Melanocyte of skin (primary cell): ENCODE measurements at places on chromosomes 16 and 17. TPM values are rescaled to one million over a fixed set of nuclear protein-coding genes. Genes with fewer than 3 reads are reported as not detected.

The SLC16A6 gene
- total RNA-seq, result 474 and 543 TPM in 2 replicates

The ZNF750 gene
- total RNA-seq, result not detected in 2 replicates

The PAQR4 gene
- 13.9 and 22.0 TPM in 2 replicates for total RNA-seq

The KCNAB3 gene
- total RNA-seq, result under 0.01 and 0.31 TPM in 2 replicates

The PLA2G10 gene
- total RNA-seq, result not detected in 2 replicates

The CHST5 gene
- under 0.01 and 0.31 TPM in 2 replicates for total RNA-seq
